ENCODE measurements at places on chromosomes 6 and 20.

- no peak for DNase-seq
Measured at GRCh38 chr6:27668442-27669294, 195.8 kb upstream of the ZNF184 start.

- no peak for DNase-seq
Measured at GRCh38 chr6:109031416-109031815, 63.2 kb downstream of the SESN1 start.

DNA sequence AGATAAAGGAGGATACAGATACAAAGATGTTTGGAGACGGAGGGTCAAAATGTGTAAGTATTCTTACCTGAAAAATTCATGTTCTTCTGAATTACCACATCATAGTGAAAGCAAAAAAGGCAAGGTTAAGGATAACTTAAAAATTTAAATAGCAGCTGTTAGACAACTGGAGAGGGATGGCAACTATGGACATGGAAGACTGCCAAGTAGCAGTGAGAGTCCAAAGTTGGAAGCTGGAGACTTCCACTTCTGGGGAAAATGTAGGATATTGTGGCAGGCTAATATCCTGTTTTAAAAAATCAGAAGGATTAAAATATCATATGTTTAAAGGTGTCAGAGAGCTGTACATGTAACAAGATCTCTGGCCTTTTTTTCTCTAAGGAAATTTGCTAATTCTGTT is 29.8 kb downstream of the SYCP2 start:
- no peak for DNase-seq

GRCh38 chr6:121816906-121817540 is 381.6 kb downstream of the GJA1 start:
- no peak for DNase-seq

GRCh38 chr6:138031417-138031816 is 75.8 kb downstream of the PERP start:
- DNase-seq, result no peak

DNA sequence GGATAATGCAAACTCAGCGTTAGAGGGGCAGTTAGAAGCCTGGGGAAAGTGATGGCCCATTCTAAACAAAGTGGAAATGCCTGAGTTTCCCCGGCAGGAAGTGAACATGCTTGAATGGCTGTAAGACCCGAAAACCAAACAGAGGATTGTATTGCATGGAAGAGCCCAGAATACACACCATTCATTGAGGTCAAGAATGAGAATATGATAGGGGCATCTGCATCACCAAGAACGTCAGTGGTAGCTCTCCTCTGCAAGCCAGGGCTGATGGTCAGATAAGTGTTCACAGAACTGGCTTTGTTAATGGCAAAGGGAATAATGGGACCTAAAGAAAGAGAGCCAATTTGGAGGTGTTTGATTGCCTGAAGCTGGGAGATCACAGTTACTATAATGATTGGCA is 663.4 kb downstream of the KHDRBS2 start:
- no peak for DNase-seq

GRCh38 chr20:6055981-6056569 is 2.2 kb upstream of the LRRN4 start:
- DNase-seq, result no peak

- DNase-seq, result no peak
Measured at GRCh38 chr6:49550492-49551077, at the start of gene C6orf141. Gene C6orf141 (plus strand): TSS chr6:49550668. CDS start chr6:49550793, 125 bp downstream.

DNA sequence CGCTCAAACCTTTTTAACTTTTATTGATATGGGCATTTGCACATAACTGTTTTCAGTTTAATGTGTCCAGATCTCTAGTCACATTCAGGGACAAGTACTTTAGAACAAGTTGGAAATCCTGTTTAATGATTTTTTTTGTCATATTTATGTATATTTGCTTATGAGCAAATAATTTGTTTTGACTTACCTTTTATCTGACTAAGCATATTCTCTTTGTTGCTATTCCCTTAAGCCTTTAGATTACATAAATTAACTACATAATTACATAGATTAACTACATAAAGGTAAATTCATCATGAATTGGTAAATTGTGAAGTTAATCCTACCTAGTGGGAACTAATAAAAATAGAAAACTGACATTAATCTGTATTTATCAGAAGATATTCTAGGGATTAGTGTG is 523.5 kb upstream of the MAN1A1 start:
- no peak for DNase-seq

DNA sequence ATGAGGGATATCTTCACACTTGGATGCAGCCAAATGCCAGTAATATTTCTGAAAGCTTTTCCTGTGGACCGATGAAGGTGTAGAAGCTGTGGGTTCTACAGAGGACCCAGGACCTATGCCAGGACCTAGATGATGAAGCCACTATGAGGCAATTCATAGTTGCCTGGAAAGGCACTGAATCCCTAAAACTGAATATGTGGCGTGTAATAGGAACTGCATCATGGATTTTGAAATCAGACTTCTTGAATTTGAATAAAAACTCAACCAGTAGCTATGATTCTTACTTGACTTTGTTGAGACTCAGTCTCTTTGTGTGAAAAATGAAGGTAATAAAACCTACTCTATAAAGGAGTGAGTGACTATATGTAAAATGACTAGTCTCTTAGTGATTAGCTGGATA is 89.9 kb upstream of the SGK1 start:
- DNase-seq, result no peak

DNA sequence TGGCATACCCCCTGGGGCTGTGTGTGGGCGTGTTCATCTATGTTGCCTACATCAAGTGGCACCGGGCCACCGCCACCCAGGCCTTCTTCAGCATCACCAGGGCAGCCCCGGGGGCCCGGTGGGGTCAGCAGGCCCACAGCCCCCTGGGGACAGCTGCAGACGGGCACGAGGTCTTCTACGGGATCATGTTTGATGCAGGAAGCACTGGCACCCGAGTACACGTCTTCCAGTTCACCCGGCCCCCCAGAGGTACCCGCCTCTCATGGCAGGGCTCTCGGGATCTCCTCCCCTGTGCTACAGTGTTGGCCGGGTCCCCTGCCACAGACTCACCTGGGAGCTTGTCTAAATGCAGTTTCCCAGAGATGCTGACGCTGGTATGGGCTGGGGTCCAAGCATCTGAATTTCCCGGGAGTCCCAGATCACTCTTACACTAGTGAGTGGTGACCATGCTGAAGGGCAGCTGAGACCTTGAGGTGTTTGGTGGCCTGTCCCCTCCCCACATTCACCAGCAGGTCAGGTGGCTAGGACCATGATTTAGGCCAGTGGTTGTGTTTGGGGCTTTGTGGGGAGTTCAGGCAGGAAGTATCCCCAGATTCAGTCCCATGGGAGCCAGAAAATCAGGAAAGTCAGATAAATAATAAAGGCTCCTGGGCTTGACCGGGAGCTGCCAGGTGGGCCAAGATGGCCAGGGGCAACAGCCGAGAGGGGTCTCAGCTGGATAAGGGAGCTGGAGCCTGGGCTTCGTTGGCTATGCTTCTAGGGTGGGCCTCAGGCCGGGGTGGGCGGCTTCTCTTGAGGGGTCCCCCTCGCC is 11.8 kb downstream of the ENTPD6 start:
- DNase-seq, result no peak

- DNase-seq, result no peak
Measured at GRCh38 chr6:125989631-125990030, 3.3 kb downstream of the TRMT11 start.

- no peak for DNase-seq
Measured at GRCh38 chr6:105359419-105360370, 43.2 kb downstream of the PREP start.

GRCh38 chr20:9590189-9590588 is 75.8 kb downstream of the LAMP5 start:
- no peak for DNase-seq

- no peak for DNase-seq
Measured at GRCh38 chr6:151166180-151166579, 73.6 kb upstream of the AKAP12 start.

DNA sequence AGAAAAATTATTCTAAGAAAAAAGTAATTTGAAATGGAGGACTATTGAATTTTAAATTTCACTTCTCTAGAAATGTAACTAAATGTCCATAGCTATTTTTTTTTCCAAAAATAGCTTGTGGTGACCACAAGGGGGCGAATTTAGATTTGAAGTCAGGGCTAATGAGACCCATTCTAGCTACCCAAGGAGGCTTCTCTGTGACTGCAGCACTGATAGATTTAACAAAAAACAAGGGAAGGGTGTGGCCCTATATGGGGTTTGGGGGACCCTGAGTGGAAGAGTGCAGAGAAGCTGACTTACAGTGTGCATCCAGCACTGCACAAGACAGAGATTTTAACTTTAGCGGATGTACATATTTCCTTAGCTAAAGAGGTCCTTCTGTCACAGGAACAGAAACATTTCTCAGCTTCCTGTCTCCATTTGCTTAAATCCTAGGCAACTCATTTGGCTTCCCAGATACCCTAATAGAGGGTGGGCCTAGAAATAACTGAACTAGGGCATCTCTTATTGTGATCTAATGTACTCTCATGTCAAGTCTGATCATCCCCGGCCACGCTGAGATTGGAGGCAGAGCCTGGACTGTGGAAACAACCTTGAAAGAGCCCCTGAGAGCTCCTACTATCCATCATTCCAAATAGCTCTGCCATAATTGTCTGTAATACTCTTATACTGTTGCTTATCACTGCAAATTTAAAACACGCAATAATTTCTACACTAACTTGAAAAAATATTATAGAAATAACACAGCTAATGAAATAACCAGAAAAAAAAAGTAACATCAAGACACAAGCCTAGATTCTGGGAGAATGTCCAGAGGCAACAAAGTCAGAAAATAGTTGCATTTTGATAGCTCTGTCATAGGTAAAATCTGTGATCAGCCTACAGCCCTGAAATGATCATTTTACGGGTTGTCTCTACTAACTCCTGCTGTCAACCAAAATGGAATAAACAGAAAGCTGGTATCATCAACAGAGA is 93.6 kb downstream of the SNAP91 start:
- no peak for DNase-seq

DNA sequence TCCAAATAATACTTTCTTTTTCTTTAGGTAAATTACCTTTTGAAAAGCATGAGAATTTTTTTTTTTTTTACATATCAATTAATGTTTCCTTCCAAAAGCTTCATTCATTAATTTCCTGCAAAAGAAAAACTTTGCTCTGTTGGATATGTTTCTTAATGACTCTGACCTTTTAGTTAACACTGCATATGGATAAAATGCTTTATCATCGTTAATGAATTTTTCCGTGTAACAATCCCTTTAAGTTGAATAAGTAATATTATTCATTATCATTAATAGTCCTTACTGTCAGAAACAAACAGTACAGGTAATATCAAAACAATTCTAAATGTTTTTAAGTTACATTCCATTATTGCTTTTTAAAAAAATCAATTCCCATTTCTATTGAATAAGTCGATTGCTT is 345.1 kb downstream of the SAMD5 start:
- no peak for DNase-seq

- DNase-seq, result no peak
Measured at GRCh38 chr6:150177952-150178520, 35.2 kb downstream of the PPP1R14C start.

DNA sequence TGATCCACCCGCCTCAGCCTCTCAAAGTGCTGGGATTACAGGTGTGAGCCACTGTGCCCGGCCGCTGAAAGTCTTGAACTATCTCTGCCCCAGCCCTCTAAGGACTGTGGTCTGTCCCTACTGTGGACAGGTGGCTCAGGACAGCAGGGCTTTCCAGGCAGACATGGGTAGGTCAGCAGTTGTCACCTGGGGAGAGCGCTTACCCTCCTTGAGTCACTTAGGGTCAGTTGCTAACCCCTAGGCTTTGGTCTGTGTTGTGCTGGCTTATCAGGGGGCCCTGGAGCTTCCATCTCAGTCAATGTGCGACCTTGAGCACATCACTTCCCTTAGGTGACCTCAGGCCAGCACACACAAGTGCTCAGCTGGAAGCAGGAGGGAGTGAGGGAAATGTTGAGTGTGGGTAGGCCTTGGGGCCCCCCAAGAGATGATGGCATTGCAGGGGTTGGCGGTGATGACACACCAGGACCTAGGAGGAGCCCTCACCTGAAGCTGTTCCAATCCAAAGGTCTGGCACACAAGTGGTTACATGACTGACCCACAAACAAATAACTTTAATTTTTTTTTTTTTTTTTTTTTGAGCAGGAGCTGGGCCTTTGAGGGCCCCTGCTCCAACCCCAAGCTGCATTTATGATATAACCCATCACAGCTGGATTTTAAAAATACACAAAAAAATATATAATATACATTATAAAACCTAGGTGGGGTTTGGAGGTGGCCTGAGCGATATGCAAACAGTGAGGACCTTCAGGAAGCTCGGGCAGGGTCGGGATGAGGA is 5.1 kb downstream of the RPL10A start:
- DNase-seq, result no peak

DNA sequence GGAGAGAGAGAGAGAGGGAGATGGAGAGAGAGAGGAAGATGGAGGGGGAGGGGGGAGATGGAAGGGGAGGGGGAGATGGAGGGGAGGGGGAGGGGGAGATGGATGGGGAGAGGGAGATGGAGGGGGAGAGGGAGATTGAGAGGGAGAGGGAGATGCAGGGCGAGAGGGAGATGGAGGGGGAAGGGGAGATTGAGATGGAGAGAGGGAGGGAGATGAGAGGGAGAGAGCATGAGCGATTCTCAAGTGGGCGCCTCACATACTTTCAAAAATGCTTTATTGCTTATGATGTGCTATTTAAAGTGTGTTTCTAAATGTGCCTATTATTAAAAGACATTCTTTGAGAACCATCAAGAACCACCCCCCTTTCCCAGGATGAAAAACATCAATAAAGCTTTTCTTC is 43.7 kb upstream of the DACT2 start:
- no peak for DNase-seq

- no peak for DNase-seq
Measured at GRCh38 chr6:65117817-65118409, 589.1 kb downstream of the EYS start.

DNA sequence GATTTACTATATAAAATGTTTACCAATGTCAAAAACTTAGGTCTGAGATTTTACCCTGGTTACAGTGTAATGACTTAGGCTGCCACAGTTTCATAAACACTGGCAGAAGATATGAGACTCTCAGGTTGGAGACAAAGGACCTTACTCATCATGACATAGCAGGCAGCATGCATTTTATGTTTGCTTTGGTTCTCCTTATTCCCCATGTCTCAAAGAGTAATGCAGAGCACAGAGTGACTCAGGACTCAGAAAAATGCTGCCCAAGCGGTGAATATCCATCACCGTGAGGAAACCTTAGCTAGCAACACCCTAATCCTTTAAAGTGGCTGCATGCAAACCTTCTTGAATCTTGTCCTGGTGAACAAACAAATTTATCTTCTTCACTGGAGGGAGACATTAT is 112.1 kb upstream of the EYS start:
- no peak for DNase-seq

- no peak for DNase-seq
Measured at GRCh38 chr6:113894712-113895674, 37.8 kb downstream of the MARCKS start.

DNA sequence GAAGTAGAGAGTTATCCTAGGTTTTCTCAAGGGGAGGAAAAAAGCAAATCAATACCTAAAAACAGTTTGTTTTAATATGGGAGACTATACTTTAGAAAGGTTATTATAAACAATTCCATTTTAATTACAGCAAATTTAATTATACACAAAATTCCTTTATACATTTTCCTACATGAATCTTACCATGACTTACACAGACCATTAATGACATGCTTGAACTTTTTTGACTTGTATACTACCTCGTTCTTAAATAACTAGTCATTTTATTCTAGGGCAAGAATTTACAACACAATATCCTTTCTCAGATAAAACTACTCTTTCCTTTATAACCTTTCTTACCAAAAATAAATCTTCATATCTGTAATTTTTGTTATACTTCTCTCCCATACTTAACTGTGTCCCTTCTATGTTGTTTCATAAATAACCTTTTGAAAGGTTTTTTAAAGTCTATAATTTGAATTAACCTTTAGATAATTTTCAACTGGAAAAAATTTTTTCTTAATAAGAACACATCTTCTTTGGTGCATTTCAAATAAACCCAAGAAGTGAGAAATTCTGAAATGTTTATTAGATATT is 729.4 kb downstream of the TENT5A start:
- DNase-seq, result no peak

All from adrenal gland (tissue), 19 donors.